ENCODE measurements at places on chromosomes 7 and 10.

GRCh38 chr7:108090791-108091460 lies 39.2 kb downstream of the LAMB4 start:
- no peak for DNase-seq

GRCh38 chr7:127359011-127359410 lies 33.5 kb downstream of the ZNF800 start:
- peak; percentile 52 for DNase-seq

DNA sequence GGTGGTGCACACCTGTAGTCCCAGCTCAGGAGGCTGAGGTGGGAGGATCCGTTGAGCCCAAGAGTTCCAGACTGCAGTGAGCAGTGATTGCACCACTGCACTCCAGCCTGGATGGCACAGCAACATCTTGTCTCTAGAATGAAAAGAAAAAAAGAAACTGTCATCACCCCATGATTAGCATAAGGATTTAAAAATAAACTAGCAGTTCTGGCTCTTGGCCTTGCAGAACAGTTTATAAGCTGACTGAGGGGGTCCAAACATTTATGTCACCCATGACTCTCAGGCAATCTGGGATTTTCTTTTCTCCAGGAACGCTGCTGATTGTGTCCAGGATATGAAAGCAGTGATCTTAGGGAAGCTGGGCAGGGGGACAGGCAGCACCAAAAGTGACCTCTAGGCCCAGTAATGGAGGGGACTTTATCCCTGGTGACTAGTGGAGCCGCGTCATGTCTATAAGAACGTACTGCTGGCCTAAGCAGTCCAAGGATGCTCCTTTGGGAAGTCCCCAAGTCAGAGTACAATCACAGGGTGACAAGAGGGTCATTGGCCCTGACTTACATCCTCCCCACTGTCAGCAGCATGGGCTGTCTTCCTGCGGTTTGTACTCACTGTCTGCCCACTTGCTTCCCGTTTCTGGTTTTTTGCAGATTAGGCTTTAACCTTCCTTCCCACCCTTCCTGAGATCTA lies 177.4 kb downstream of the ARHGAP12 start:
- DNase-seq: no peak

DNA sequence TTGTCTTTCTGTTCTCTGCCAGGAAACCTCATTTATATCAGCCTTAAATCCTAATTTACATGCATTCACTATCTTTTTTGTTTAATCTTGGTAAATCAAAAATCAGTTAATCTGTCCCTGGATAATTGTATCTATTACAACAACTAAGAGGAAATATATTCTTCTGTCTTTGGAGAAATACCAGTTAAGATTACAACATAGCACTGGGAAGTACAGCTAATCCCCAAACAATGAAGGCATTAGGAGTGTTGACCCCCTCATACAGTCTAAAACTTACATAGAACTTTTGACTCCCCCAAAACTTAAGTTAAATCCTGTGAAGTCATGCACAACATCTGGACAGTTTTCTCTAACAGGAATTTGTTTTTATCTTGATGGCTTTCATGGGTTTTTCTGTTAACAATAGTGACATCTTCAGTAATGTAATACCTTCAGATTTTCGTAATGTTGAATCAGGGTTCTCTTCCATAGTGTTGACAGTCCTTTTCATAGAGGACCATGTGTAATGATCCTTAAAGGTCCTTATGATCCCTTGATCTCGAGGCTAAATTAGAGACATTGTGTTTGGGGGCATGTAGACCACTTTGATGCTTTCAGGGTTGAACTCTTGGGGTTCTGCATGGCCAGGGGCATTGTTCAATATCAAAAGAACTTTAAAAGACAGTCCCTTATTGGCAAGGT lies 24.1 kb upstream of the ABCC2 start:
- no peak for DNase-seq

GRCh38 chr7:140398821-140399220 lies 491 bp upstream of the SLC37A3 start:
- no peak for DNase-seq

DNA sequence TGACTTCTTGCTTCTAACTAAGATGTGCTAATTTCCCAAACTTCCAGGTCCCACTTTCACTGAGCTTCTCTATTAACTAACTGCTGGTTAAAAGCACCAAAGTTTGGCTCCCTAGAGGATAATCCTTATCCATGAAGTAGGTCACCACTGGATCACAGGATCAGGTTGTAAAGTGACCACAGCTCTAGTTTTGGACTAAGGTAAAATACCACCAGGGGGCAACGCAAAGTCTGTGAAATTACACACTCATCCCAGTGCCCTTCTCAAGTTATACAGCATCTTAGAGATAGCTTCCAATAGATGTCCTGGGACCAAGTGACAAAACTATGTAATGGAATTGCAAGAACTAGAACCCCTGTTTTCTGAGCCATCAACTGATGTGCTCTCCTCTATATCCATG lies 116.4 kb upstream of the ASAH2 start:
- DNase-seq: peak; percentile 61

DNA sequence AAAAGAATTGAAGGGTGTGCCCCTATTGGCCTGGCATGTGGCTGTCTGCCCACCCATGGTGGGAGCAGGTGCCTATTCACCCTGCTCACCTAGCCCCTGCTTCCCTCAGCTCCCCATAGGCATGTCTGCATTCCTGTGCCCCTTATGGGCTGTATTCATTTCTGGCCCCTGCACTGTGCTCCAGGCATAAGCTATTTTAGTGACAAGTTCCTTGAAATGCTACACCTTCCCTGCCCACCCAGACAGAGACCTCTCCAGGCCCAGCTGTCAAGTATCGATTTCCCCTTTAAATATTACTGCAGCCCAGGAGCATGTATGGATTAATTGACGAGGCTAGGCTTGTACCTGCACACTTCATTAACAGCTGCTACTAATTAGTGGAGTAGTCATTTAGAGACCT lies 235.4 kb downstream of the RPS24 start:
- DNase-seq: no peak

- DNase-seq: peak; percentile 98
Measured at GRCh38 chr7:101377189-101377736, 14.6 kb downstream of the COL26A1 start.

GRCh38 chr10:73495884-73496674 lies at the start of gene PPP3CB:
TSS of gene PPP3CB (minus strand) at chr10:73496024. CDS start at chr10:73495889, 135 bp downstream.
- peak; percentile 98 for DNase-seq

- DNase-seq: no peak
Measured at GRCh38 chr10:71265618-71266146, 53.3 kb downstream of the UNC5B start.

All from islet precursor cell (in vitro differentiated cells).